Left hindlimb (tissue), 1 donor: ENCODE measurements at places on chromosomes 1 and 21.

DNA sequence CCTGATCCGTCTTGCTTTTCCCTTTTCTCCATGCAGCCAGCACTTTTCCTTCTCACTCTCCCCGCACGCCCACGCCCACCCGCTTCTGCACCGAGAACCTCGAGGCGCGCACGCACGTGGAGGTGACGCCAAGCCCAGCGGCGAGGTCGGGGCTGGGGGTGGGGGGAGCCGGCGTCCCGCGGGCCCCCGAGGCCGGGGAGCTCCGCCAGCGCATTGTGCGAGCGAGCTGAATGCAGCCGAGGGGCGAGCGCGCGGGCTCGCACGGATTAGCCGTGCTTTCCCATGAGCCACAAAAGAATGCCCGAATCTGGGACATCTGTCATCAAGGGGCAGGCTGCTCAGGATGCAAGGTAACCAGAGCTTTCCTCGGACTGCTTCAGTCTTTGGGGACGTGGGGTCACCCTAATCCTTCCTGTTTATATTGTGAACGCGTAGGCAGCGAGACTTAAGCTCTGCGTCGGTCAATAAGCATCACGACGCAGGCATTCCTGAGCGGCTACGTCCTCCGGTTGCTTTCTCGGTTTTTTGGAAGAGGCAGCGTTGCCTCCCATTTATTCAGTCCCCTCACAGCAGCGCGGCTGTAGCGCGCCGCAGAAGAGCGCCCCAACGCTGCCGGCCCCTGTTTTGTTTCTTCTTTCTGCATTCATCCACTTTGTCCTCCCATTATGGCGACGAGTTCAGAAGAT is 67.3 kb upstream of the AKT3 start:
- DNase-seq = peak; percentile 59

DNA sequence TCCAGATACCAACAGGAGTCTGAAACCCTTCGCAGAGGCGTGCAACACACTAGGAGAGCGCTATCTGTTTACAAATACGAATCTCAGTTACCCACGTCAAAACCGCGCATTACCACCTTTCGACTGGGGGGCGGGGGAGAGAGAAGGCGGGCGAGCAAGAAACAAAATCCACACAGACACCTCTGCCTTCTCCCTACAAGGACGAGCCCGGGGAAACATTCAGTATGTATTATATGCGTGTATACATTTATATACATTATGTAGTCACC is 722 bp downstream of the TUT4 start:
- peak; percentile 43 for DNase-seq

DNA sequence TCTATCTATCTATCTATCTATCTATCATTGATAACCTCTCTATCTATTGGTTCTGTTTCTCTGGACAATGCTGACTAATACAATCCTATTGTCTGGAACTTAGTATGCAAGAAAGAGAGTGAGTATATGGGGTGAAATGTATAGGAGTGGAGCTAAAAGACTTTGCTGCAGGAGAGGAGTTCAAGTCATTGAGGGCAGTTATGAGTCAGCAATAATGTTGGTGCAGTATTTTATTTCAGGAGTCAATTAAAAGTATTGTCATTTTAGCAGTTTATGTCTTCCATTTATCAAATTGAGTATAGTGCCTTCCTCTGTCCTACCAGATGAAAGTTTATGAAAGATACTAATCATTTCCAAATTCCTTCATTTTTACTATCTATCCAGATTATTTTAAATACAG is 55.8 kb downstream of the MAP3K7CL start:
- no peak for DNase-seq

DNA sequence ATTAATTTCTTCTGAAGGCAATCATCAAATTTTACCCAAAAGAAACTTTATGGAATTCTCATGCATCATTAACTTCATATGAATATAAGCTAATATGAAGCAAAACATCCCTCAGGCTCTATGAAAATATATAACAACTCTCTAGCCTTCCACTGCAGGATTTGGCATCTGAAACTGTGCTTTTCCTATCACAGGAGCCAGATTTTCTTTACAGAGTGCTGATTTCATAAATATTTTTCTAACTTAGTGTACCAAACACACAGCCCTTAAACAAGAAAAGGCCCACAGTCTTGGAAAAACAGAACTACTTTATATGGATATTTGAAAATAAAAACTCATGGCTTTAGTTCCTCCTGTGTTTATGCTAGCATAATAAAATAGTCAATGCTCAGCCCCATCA is 559.5 kb upstream of the CHRM3 start:
- no peak for DNase-seq

DNA sequence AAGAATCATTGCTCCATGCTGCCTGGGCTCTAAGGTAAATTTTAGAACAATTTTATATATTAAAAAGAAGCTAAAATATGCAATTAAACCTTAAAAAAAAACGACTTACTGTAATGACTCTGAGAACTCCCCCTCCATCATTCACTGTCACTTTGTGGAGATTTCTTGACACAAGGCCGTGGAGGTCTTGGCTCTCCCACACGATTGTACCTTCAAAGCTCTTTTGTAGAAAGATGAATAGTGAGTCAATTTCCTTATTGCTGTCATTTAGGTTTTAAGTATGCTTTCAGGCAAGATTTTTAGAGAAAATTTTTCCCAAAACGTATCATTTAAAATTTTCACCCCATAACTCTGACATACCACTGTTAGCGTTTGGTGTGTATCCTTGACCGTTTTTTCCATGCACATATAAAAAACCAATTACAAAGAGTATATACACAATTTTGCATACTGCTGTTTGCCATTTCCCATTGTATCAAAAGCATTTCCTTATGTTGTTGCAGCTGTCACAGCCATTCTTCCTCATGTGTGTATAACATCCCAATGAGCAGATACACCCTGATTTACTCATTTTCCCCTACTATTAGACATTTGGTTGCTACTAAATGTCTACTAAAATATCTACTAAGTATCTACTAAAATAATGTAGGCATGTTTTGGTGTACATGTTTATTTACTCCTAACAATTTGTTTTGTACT is 33.4 kb downstream of the B3GALNT2 start:
- no peak for DNase-seq

DNA sequence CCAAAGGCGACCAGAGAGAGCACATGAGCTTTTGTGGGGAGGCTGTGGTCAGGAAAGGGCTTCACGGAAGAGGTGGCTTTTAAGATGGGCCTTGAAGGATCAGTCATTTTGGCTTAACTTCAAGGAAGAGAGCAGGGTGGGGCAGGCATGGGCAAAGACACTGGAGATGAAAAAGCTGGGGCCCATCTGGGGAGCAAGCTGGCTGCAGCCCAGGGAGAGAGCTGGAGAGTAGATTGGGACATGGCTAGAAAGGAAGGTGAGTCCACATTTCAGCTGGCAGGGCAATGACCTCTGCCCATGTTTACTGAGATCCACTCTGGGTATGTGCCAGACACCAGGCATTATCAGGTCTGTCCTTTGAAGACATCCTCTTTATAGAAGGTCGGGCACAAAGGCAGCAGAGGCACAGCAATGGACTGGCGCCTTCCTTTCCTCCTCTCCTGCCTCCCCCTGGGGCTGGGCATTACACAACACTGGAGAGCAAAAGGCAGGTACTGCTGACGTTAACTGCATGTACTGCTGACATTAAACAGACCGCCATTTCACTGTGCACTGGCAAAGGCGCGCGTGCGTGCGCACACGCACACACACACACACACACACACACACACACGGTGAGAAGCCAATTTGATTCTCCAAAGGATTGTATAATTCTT is 2.2 kb upstream of the UBXN10 start:
- no peak for DNase-seq

DNA sequence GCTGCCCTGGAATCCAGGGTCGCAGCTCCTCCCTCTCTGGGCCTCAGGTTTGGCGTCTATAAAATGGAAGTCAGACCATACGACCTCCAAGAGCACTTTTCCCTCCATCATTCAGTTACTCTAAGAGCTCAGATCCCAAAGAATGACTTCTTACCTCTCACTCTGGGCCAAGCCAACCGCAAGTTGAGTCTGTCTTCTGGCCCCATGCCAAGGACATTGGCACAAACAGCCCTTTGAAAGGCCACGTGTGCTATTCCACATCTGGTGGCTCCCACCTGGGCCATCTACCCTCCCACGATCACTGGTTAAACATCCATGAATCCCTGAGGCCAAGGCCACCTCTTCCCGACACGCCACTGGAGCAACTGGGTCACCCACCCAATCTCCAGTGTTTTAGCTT is 12.4 kb downstream of the SLC2A7 start:
- DNase-seq = no peak

GRCh38 chr1:18721041-18721440 is 90.4 kb downstream of the PAX7 start:
- DNase-seq = no peak

GRCh38 chr1:92957030-92957734 is 4.1 kb downstream of the DIPK1A start:
- no peak for DNase-seq

DNA sequence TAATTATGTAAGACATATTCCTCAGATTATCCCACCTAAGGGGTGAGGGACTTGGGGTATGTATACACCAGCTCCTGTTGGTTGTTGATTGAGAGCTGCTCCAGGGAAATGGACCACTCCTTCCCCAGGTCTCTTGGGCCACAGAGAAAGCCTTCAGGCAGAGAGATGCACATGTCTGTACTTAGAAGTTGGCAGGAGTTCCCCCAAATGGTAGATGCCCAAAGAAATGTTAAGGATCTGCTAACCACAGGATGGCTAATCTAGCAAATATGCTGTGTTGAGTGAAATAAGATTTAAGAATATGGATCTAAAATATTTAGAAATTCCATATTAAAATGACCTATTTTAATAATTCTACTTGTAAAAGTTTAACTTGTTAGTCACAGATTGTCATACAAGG is 100.8 kb upstream of the DNAH14 start:
- no peak for DNase-seq

DNA sequence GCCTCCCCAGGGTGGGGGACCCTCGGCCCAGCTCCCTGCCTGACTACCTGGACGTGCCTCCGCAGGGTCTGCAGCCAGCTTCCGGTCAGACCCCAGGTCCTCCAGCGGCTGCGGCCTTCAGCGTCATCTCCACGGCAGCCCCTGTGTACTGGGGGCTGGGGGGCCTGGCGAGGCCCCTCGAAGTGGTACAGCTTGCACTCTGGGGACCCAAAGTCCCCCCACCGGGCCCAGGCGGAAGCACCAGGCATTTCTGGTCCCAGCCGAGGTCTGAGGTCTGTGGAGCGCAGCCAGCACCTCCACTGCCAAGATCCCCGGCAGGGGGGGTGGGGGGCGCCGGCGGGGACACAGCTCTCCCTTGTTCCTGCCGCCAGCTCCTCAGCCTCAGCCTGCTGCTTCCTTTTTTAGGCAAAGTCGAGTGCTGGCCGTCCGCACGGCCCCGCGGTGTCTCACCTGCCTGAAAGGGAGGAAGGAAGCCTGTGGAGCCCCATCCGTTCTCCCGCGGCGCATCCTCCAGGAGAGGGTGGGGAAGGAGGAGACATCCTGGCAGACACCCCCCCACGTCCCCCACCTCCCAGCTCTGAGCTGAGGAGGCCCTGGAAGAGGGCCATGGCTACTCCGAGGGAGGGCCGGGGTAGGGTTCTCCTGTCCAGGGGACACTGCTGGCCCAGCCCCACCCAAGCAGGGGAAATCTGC is 1.2 kb upstream of the VWA1 start:
- DNase-seq = peak; percentile 88

- no peak for DNase-seq
These were observed 5.2 kb downstream of the CCN1 start for GRCh38 chr1:85585799-85586198.

- DNase-seq = no peak
These were observed 272.1 kb upstream of the DUSP10 start for GRCh38 chr1:222014001-222014400.

DNA sequence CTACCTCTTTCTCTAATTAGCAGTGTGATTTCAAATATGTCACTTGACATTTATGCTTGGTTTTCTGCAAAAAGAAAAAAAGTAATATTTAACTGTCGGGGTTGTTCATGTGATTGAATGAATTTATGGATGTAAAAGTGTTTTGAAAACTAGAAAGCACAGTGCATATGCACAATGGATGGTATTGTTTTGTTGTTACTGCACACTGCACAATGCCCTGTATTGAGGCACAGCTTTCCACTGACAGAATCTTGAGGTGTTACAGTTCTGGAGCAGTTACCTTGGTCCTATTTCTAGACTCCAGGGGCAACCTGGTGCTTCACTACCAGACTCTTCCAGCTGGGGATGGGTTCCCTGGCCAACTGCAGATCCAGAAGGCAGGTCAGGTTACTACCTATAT is 116.8 kb upstream of the L1TD1 start:
- no peak for DNase-seq

DNA sequence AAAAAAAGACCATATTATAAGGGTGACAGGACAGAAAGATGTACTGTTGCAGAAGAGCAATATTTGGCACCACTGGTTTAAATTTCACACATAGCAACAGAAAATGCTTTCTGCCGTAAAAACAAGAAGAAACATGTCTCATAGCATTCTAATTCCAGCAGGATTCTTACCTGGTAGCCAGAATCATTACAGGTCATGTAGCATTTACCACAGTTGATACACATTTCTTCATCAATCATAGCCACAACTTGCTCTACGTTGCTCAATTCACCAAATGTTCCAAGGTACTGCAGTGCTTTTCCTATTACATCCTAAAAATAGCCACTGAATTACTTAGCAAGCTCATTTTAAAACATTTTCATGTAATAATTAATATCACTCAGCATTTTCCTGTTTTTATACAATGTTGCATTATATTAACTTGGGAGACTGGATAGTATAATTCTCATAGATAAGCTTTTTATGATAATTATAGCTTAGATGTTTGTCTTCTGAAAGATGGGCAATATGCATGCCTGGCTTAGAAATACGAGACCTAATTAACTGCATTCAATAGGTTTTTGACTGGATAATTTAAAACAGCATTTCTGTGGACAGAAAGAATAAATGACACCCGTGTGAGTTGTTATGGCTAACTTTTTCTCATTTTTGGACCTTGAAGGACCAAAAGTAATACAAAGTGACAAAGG is 360.7 kb downstream of the PTBP2 start:
- DNase-seq = no peak

DNA sequence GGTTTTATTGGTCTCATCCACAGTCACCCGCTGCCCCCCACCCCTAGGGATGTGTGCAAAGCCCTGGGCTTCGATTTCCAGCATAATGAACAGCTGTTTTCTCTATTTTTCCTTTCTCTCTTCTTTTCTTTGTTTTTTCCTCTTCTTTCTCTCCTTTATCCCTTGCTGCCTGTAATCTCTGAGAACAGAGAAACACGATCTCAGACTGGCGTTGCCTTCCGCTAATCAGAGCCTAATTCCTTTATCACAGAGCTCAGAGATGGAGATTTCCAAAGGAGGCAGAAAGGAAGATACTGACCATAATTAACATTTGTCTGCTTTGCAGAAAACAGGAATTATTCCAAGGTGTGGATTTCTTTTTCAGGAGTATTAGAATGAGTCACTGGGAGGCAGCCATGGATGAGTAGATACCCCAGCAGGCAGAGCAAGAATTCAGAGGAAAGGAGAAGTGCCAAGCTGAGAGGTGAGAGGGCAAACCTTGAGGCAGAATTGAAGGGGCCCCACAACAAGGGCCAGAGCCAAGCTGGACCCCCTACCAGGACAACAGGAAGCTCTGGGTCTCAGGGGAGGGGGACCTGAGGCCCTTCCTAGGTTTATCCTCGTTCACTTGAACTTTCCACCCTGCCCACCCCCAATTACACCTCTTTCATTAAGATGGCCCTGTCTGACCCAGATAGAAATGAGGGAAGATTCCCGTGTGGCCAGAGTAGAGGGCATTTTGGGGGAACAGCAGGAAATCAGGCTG is 33.3 kb downstream of the MATN1 start:
- DNase-seq = peak; percentile 10

- DNase-seq = no peak
These were observed 28.8 kb upstream of the WASF2 start for GRCh38 chr1:27518808-27519207.

- no peak for DNase-seq
These were observed 3.8 kb downstream of the PTAFR start for GRCh38 chr1:28172713-28173150.
